ENCODE measurements at places on chromosomes 6 and 20.

GRCh38 chr6:116267836-116268588 lies 11.7 kb downstream of the TSPYL1 start:
- DNase-seq = no peak

DNA sequence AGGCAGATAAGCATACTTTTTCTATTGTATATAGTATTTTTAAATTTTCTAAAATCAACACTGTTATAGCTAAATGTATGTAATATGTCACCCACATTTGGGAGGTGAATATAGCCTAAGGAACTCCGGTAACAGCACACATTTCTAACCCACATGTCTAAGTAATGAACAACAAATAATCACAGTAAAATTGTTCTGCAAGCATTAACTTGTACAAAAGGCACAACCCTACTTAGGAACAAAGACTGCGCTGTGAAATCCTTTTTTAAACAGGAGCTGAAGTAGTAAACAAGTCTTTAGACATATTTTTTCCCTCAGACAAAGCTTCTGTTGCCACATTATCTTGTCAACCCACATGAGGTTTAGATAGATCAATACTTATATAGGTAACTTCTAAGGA lies 872.4 kb upstream of the SLC35B3 start:
- no peak for DNase-seq

GRCh38 chr6:153489479-153489878 lies 358.4 kb upstream of the RGS17 start:
- DNase-seq = no peak

DNA sequence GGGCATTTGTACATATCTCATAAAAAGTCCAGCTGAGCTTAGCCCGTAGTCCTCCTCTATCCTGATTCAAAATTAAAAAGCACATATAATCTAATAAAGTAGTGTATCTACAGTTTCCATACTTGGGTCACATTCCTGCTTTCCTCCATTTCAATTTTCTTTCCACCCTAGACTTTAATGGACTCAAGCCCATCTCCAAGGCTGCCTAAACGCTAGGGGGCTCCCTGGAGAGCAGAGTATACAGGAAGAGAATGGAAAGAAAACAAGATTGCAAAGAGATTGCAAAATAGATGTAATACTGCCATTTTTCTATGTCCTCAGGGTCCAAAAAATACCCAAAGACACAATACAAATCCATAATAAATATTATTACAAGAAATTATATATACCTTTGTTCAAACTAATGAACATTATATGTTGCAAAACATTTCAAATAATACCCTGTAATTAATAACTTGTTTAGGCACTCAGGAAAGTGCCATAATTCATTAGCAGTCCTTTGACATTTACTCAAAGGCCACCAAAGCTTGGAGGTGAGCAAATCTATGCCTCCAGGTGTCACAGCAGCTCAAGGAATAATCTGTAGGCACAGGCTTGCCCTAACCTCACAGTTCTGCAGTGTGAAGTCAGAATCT lies 2.4 kb upstream of the MCM3 start:
- peak; percentile 53 for DNase-seq

- DNase-seq = no peak
Measured at GRCh38 chr6:69980624-69981023, 114.3 kb downstream of the COL19A1 start.

DNA sequence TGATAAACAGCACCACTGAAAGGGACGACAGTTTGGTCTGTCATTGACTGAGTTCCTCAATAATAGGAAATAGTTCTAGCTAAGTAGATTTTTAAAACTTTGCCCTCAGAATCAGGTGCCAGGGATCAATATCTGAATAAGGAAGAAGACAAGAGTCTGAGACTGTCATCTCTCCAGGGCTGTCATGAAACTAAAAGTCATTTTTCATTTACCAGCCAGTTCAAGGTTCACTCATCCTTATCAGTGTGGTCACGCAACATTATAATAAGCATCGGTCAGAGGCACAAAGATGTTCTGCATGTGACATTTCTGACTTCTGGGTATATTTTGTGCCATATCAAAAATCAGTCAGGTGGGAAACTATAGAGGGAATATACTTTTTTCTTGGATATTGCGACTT lies 52.5 kb upstream of the E2F3 start:
- DNase-seq = no peak

DNA sequence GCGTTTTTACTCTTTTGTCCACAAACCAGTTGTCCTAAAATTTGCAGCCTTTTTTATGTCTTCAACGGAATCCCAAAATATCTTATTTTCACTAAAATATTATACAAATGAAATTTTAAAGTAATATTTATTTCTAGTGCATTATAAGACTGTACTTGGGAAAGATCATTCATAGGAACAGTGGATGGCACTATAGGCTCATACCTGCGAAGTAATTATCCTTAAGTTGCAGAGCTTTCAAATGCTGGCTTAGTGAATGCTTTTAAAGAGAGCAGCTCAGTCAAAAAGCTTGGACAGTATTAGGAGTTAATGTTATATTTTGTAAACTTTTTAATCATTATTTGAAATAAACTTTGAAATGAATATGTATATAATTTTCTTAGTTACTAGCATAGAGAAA lies 254.9 kb downstream of the CDKAL1 start:
- DNase-seq = peak; percentile 49

DNA sequence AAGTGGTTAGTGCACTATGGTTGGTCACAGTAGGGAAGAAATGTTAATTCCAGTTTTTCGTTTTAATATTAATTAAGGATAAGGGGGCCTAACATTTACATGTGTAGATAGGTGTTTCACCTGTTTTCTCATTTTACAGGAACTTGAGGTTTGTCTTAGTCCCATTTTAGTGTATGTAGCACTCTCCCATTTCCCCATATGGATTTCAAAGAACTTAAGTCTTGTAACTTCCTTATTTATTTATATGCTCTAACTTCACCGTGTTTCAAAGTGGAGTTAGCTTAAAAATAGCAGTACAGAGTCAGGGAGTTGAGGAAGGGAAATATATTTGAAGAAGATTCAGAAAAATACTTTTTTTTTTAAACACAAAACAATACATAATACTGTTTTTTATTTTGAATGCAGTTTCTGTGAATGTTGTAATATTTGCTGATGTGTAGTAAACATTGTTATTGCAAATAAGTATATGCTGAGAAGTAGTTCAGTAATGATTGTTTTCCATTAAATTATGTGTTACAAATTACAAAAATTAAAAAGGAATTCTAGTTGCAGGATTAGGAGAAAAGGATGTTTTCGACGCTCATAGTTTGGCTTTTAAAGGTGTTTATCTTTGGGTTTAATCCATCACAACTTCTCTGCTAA lies 3.5 kb downstream of the SCAF8 start:
- DNase-seq = no peak

DNA sequence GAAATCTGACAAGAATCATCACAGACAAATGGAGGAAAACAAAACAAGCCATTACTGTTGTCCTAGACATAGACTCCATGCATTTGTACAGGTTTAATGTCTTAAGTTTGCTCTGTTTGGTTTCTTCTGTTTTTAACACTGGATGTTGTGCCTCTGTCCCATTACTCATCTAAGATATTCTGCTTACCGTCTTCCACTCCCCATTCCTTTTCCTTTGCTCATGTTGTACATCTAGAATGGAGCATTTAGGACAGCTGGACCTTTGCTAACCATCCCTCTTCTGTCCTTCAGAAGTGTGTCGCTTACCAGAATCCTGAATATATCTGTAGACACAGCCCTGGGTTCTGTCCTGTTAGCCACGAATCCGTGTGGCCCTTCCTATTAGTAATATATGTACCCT lies 35.2 kb downstream of the RAB22A start:
- DNase-seq = no peak

GRCh38 chr20:12113468-12114371 lies 196.0 kb downstream of the BTBD3 start:
- DNase-seq = no peak

- DNase-seq = no peak
Measured at GRCh38 chr6:159919011-159919511, 28.3 kb downstream of the MAS1 start.

DNA sequence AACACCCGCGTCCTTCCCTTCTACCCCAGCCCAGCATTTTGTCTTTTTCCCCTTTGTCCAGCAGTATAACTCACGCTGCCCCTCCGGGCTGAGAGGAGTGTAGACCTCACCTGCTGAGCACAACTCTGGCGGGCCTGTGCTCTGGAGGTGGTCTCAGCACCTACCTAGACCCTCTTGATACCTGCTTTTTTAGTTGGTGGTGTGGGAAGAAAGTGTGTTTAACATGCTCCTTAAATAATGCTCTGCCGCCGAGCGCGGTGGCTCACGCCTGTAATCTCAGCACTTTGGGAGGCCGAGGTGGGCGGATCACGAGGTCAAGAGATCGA lies 1.4 kb upstream of the TRIM26 start:
- DNase-seq = no peak

DNA sequence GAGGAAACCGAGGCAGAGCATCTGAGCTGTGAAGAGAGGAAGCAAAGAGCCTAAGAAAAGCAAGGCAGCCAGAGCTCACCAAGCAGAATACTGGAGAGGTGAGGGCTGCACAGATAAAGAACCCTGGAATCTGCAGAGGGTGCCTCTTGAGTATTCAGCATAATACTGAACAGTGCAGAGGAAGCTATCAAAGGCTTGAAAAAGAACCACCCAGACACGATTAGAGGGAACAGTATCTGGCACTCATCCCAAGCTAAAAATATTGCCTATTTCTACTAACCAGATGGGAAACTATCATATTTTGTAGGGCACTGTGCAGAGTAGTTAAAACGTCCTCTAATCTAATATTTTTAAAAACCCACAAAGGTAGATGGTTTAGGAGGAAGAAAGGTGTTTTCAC lies 41.8 kb upstream of the OPRM1 start:
- DNase-seq = no peak

DNA sequence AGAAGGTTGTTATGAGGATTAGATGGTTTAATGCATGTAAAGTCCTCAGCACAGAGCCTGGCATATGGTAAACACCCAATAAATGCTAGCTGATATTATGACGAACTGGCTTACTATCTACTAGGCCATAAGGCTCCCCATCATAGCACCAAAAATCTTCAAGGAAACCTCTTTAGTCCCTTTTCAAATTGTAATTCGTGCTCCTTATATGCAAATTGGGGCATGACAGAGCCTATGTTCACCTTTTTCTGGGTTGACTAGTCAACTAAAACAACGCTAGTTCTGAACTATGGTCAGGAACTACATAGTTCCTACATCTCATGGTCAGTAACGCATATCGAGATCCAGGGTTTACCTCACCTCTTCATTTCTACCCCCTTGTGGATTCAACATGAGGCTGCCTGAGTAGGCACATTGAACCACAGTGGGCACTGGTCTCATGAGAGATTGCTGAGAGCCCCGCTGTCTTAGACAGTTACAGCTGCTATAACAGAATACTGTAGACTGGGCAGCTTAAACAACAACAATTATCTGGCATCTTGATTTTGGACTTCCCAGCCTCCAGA lies 97.2 kb upstream of the TNFAIP3 start:
- DNase-seq = no peak

DNA sequence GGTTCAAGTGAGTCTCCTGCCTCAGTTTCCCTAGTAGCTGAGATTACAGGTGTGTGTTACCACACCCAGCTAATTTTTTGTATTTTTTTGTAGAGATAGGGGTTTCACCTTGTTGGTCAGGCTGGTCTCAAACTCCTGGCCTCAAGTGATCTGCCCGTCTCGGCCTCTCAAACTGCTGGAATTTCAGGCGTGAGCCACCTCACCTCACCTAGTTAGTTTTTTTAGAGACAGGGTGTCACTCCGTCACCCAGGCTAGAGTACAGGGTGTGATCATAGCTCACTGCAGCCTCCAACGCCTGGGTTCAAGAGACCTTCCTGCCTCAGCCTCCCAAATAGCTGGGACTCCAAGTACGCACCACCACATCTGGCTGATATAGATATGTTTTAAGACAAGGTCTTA lies 22.9 kb downstream of the SYTL3 start:
- DNase-seq = no peak

- DNase-seq = no peak
Measured at GRCh38 chr20:61932199-61932592, 133.5 kb downstream of the TAF4 start.

DNA sequence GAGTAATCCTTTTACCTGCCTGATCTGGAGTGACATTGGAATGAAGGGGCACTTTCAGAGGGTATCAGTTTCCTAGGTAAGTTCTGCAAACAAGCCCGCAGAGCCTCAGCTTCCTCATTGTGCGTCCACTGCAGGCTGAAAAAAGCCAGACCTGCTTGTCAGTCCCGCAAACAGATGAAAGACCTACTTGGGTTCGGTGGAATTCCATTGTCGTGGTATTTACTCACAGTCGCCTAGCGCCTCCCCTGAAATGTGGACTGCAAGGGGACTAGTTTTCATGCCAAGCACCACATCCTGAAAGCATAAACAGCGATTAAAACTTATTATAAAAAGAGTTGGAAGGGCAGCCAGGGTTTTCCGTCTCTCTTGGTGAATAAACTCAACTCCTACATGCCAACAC lies 121.5 kb downstream of the PAX1 start:
- DNase-seq = no peak

DNA sequence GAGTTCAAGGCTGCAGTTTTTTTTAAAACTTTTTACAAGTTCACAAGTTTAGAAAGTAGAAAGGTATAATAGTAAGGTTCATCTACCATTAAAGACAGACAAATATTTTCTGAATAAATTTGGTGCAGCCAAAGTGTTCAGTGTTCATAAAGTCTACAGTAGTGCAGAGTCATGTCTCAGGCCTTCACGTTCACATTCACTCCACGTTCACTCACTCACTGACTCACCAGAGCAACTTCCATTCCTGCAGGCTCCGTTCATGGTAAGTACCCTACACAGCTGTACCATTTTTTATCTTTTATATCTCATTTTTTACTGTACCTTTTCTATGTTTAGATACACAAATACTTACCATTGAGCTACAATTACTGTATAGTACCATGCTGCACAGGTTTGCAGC lies 67.6 kb downstream of the B4GALT5 start:
- DNase-seq = no peak

- DNase-seq = no peak
Measured at GRCh38 chr6:134447883-134448387, 130.0 kb upstream of the SGK1 start.

DNA sequence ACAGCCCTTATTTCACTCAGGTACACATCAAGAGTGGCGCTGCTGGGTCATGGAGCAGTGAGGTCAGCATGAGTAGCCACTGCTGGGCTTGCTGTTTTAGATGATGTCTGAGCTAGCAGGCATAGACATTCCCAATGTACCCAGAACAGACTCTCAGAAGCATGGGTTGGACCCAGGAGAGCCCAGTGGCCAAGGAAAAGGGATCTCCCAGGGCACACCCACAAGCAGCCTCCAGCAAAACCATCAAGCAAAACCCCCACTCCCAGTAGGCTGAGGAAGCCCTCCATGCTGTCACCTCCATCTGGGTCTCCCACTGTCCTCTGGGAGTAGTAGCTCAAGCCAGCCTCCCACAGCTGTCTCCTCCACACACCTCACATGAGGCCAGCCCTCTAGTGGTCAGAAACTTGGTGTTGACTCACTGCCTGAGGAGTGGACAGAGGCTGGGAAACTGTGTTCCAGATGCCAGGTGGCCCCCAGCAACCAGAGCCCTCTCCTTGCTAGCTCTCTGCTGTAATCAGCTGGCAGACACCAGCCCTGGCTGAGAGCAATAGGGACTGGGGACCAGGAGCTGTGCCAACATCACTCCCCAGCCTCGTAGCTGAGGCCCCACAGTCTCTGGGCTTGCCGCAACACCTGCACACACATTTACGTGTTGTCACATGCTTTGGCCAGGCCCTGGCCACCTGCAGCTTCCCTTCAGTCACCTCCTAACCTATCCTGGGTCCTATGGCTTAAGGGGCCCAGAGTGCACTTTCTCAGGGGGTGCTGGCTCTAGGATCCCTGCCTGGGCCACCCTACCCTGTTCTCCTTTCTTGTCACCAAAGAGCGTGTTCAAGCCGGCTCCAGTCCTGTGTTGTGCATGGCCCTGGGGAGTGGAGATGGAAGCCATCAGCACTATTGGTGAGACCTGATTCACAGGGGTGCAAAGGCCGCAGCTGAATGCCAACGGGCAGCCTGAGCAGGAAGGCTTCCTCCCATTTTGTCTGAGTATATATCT lies 1.9 kb upstream of the AP5S1 start:
- DNase-seq = no peak

Measured in NCI-H1436 treated with DMSO at 0.1 percent for 48 hours (cell line).